ENCODE measurements at places on chromosomes 5 and 9. TPM values are rescaled to one million over a fixed set of nuclear protein-coding genes. Genes with fewer than 3 reads are reported as not detected.

DNA sequence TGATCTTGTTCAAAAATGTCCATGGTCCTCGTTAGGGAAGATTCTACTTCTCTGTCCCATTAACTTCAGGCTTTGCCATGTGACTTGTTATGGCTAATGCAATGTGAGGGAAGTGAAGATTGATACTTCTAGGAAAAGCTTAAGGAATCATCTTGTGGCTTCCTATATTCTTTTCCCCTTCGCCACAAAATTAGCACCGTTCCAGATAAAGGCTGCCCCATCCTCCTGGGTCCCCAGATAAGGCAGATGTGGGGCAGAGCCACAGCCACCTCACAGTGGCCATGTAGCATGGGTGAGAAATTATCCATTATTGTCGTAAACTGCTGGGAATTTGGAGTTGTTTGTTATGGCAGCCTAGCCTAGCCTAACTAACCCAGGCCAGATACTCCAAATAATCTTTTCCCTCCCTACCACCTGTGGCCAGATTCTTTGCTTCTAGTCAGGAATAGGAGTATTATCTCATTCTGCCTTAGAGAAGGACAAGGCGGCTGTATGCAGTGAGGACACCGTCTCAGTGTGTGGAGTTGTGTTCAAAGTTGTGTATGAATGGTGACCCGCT is 31.9 kb upstream of the BOD1 start:
- no peaks in the 10 kb centered on the region for H3K4me1 ChIP-seq
- no peaks in the 10 kb centered on the region for H3K36me3 ChIP-seq
- H3K27ac ChIP-seq = no peak overlapping the region
- DNase-seq = no peak
- H3K27me3 ChIP-seq = no peaks in the 10 kb centered on the region
- no peak overlapping the region for H3K4me3 ChIP-seq

DNA sequence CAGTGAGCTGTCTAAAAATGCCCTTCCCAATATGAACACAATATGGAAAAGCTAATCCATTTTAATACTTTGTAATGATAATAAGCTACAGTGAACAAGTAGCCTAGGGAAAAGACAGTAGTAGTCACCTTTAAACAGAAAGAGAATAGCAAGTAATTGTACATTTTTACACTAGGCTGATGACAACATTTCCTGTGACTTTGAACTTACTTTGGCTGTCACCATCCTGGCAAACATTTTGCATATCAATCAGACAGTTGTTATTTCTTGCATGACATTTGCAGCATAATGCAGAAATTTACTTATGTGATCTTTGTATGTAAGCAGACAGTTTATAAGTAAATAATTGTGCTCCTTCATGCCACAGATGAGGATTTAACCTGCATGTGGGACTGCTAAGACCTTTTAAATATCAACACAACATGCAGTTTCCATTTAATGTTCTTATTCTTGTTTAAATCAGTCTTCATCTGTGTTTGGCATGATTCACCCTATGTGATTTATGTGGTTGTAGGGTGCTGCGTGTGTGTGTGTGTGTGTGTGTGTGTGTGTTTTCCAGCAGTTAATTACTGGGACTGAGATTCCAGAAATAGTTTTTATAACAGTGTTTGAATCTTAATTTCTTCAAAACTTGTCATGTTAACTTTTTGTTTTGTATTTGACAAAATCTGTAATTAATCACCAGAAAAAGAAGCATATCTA is 997.1 kb upstream of the ARRDC3 start:
- no peak overlapping the region for H3K4me3 ChIP-seq

- H3K27ac ChIP-seq = no peak overlapping the region
- no peaks in the 10 kb centered on the region for H3K27me3 ChIP-seq
- H3K4me3 ChIP-seq = no peak overlapping the region
- no peaks in the 10 kb centered on the region for H3K4me1 ChIP-seq
- no peaks in the 10 kb centered on the region for H3K36me3 ChIP-seq
- DNase-seq = no peak
Observed at GRCh38 chr5:147156012-147156411, 78.8 kb upstream of the STK32A start.

- no peak for DNase-seq
- H3K36me3 ChIP-seq = no peaks in the 10 kb centered on the region
- no peak overlapping the region for H3K27ac ChIP-seq
- no peak overlapping the region for H3K4me3 ChIP-seq
- no peaks in the 10 kb centered on the region for H3K27me3 ChIP-seq
- H3K4me1 ChIP-seq = no peaks in the 10 kb centered on the region
Observed at GRCh38 chr5:160887780-160888179, 35.8 kb upstream of the ATP10B start.

- H3K27me3 ChIP-seq = no peaks in the 10 kb centered on the region
- no peak overlapping the region for H3K4me3 ChIP-seq
- DNase-seq = no peak
- H3K36me3 ChIP-seq = no peaks in the 10 kb centered on the region
- no peak overlapping the region for H3K27ac ChIP-seq
Observed at GRCh38 chr5:74433255-74433895, 207.2 kb downstream of the ENC1 start.

- H3K27me3 ChIP-seq = no peaks in the 10 kb centered on the region
- no peaks in the 10 kb centered on the region for H3K4me1 ChIP-seq
- no peak overlapping the region for H3K4me3 ChIP-seq
- no peak for DNase-seq
- peaks cover 2% of the 10 kb centered on the region for H3K36me3 ChIP-seq
- no peak overlapping the region for H3K27ac ChIP-seq
Observed at GRCh38 chr9:137672907-137673791, 54.3 kb downstream of the EHMT1 start.

GRCh38 chr5:169164481-169164925 is 136.4 kb downstream of the SLIT3 start:
- H3K36me3 ChIP-seq = no peaks in the 10 kb centered on the region
- H3K27ac ChIP-seq = peak overlapping the region; percentile 9
- H3K27me3 ChIP-seq = no peaks in the 10 kb centered on the region
- DNase-seq = no peak
- no peak overlapping the region for H3K4me3 ChIP-seq

GRCh38 chr5:132019337-132019736 is 7.9 kb upstream of the ACSL6 start:
- no peak overlapping the region for H3K27ac ChIP-seq
- no peaks in the 10 kb centered on the region for H3K27me3 ChIP-seq
- H3K4me3 ChIP-seq = no peak overlapping the region

DNA sequence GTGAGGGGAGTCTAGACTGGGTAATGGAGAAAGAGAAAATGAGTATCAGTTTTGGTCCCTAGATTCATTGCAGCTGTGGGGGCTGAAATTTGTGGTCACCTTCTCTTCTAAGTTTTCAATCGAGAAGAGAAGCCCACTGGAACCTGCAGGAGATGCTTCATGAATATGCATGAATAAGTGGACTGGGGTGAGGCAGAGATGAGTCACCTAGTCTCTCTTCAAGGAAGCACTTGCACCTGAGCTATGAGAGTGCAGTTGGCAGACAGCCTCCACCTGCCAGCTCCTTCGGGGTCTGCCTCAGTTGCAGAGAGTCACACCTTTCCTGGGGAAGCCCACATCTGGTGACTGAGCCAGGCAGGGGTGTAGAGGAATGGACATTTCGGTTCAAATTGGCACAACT is 69.1 kb downstream of the ZNF366 start:
- peak overlapping the region; percentile 69 for H3K27ac ChIP-seq
- no peaks in the 10 kb centered on the region for H3K36me3 ChIP-seq
- H3K4me1 ChIP-seq = peaks cover 7% of the 10 kb centered on the region
- H3K4me3 ChIP-seq = no peak overlapping the region

DNA sequence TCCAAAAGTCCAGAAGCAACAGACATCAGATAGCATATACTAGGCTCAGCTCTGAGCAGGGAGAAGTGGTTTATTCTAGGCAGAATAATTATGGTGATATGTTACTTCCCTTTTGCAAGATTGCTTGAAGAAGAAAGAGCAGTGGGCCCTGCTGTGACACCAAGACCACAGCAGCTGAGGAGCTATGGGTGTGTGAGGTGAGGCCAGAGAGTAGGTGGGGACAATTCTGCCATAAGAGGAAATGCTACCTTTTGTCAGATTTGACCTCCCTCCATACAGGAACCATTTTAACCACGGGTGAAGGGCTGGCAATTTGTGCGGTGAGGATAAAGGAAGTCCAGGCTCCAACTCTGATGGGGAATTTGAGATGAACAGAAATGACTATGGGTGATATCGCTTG is 51.3 kb downstream of the TNFSF15 start:
- H3K4me3 ChIP-seq = no peak overlapping the region
- no peak overlapping the region for H3K27ac ChIP-seq
- no peaks in the 10 kb centered on the region for H3K4me1 ChIP-seq
- no peaks in the 10 kb centered on the region for H3K27me3 ChIP-seq

DNA sequence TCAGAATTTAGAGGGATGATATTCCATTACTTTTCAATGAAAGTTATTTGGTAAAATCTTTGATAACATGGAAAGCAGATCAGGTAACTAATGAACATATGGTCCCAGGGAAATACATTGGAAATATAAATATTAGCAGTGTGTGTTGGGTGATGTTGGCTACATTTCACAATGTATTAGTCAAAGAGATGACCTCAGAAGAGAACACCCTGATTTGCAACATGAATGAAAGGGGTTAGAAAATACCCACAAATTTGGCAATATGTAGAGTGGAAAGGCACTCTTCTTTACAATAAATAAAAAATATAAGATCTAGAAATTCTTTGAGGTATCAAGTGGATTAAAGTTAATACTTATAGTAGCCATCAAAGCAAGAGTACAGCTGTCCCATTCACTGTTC is 606.7 kb downstream of the PSAT1 start:
- H3K4me1 ChIP-seq = no peaks in the 10 kb centered on the region
- H3K36me3 ChIP-seq = no peaks in the 10 kb centered on the region
- H3K27me3 ChIP-seq = peaks cover 3% of the 10 kb centered on the region

GRCh38 chr5:142475102-142475513 is 150.3 kb upstream of the SPRY4 start:
- no peaks in the 10 kb centered on the region for H3K4me1 ChIP-seq
- no peaks in the 10 kb centered on the region for H3K36me3 ChIP-seq
- H3K27me3 ChIP-seq = no peaks in the 10 kb centered on the region
- no peak overlapping the region for H3K27ac ChIP-seq

DNA sequence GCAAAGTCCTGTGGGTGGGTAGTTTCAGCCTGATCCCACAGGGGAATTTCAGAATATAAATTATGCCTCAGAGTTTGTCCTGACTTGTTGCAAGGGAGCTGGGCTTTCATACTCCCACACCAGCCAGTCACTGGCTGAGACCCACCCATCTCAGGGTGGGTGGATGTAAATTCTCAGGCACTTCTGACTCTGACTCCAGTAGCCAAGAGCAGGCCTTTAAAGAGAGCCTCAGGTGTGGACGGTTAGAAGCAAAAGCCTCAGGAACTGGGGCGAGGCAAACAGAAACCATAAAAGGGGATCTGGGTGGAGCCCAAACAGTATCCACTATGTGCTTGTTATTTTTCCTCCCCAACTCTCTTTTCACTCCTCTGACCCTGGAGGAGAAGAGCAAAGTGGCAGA is 28.6 kb upstream of the FBXW11 start:
- no peaks in the 10 kb centered on the region for H3K27me3 ChIP-seq
- DNase-seq = no peak
- H3K4me1 ChIP-seq = no peaks in the 10 kb centered on the region
- H3K4me3 ChIP-seq = no peak overlapping the region

GRCh38 chr9:134627417-134628353 is 13.9 kb upstream of the COL5A1 start:
- no peak overlapping the region for H3K27ac ChIP-seq
- H3K4me3 ChIP-seq = no peak overlapping the region
- H3K27me3 ChIP-seq = no peaks in the 10 kb centered on the region
- no peaks in the 10 kb centered on the region for H3K36me3 ChIP-seq
- no peaks in the 10 kb centered on the region for H3K4me1 ChIP-seq
- DNase-seq = peak; percentile 68

GRCh38 chr9:8718121-8718725 is 918.6 kb upstream of the DMAC1 start:
- peaks cover 2% of the 10 kb centered on the region for H3K4me1 ChIP-seq
- H3K27me3 ChIP-seq = no peaks in the 10 kb centered on the region
- no peaks in the 10 kb centered on the region for H3K36me3 ChIP-seq

GRCh38 chr9:127987103-127987614 is 6.4 kb upstream of the EEIG1 start:
- H3K27ac ChIP-seq = no peak overlapping the region
- H3K36me3 ChIP-seq = no peaks in the 10 kb centered on the region
- H3K27me3 ChIP-seq = no peaks in the 10 kb centered on the region
- no peaks in the 10 kb centered on the region for H3K4me1 ChIP-seq
- no peak for DNase-seq

GRCh38 chr5:141412854-141413539 is at the start of gene PCDHGA10:
Gene PCDHGA10, plus strand, starts transcription at chr5:141412987. Its CDS starts 189 bp downstream, at chr5:141413176.
- H3K4me1 ChIP-seq = no peaks in the 10 kb centered on the region
- H3K36me3 ChIP-seq = no peaks in the 10 kb centered on the region

GRCh38 chr5:55188656-55189540 is 15.9 kb upstream of the CDC20B start:
- H3K27ac ChIP-seq = no peak overlapping the region
- DNase-seq = no peak
- no peaks in the 10 kb centered on the region for H3K4me1 ChIP-seq
- H3K4me3 ChIP-seq = no peak overlapping the region
- no peaks in the 10 kb centered on the region for H3K36me3 ChIP-seq

DNA sequence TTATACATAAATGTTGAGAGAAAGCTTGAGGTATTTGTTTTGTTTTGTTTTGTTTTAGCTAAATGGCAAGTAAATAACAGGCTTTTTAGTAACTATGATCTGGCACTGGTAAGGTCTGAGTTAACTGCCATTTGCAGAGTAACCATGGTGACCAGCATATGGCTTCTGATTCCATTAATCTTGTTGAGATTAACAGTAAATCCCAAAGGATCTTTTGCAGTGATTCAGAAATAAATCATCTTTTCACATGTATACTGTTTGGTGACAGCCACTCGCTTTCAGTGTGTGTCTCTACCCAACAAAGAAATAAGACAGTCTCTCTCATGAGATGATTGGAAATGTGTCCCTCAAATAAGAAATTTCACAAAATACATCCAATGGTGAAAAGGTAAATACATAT is 235.6 kb downstream of the RAB3C start:
- no peak overlapping the region for H3K4me3 ChIP-seq
- H3K27me3 ChIP-seq = no peaks in the 10 kb centered on the region
- DNase-seq = no peak
- no peaks in the 10 kb centered on the region for H3K36me3 ChIP-seq
- H3K4me1 ChIP-seq = no peaks in the 10 kb centered on the region

DNA sequence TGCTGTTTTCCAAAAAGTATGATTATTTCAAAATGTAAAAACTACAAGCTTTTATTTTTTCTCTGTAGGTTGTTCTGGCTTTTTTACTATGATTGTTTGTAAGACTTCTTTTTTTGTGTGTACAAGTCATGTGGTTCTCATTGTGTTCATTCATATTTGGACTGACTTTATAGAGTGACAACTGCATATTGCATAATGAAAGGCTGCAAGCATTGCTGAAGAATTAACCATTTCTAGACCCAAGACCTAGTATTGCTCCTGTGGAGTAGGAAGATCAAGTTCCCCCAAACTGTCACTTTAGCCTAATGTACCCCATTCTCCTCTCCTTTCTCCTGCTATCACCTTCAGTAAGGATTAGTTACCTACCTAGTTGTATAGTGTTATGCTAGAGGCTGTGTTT is 10.0 kb downstream of the MAP1B start:
- H3K4me1 ChIP-seq = peaks cover 20% of the 10 kb centered on the region
- DNase-seq = no peak
- no peak overlapping the region for H3K27ac ChIP-seq

Gene GLRA1
- not detected for total RNA-seq

Gene NUTM2F
- total RNA-seq = not detected

Gene CDH18
- not detected for total RNA-seq

Gene C1QTNF3
- total RNA-seq = 5.6 TPM

Gene IGIP
- total RNA-seq = 26.5 TPM

Gene OBP2B
- total RNA-seq = not detected

Gene CCNB1
- total RNA-seq = 1.5 TPM
